Activated T-cell treated with anti-CD3 and anti-CD28 coated beads for 48 hours (primary cell): ENCODE measurements at places on chromosomes 1 and 21.

DNA sequence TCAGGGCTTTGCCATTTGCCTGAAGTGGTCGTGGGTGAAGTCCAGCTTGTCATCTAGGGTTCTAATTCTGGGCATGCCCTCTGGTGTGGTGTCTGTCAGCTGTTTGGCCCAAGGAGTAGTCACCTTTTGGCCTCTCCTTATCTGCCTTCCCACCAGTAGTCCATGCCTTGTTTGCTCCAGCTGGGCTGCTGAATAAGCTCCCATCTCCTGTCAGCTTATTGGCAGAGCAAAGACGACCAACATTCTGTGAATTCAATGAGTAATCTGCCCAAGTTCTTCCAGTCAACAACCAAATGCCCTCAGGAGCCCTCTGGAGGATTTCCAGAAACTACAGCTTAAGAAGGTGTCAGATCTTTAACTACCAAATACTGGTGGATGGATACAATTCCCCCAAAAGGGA lies 7.0 kb downstream of the BCAN start:
- no peak for DNase-seq

DNA sequence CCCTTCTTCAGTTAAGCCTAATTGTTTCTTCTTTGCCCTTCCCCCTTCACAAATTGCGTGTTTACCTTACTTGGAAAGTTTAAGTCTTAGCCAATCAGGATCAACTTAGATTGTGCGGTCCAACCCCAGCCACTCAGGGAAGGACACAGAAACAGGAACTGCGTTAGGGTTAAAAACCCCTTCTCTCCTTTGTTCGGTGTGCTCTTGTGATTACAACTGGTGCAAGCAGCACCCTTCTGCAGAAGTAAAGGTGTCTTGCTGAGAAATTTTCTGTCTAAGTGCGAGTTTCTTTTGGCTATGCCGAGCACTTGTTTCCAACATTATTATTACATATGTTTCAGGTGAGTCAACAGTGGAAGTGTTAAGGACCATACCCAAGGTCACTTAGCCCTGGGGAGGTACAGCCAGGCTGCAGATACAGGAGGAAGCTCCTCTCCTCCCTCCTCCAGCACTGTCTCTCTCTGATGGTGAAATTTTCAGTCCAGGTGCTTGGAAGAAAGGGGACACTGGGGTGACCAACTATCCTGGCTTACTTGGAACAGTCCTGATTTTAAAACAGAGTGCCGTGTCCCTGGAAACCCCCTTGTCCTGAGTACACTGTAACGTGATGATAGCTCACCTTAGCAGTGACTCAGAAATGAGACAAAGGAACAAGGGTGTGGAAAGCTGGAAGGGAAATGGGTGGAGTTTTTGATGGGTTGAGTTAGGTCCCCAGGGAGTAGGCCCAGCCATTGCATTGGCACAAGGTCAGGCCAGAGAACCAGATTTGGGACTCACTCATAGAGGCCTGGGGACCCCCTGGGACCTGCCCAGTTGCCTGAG lies 68.7 kb upstream of the KLHDC7A start:
- DNase-seq, result no peak

DNA sequence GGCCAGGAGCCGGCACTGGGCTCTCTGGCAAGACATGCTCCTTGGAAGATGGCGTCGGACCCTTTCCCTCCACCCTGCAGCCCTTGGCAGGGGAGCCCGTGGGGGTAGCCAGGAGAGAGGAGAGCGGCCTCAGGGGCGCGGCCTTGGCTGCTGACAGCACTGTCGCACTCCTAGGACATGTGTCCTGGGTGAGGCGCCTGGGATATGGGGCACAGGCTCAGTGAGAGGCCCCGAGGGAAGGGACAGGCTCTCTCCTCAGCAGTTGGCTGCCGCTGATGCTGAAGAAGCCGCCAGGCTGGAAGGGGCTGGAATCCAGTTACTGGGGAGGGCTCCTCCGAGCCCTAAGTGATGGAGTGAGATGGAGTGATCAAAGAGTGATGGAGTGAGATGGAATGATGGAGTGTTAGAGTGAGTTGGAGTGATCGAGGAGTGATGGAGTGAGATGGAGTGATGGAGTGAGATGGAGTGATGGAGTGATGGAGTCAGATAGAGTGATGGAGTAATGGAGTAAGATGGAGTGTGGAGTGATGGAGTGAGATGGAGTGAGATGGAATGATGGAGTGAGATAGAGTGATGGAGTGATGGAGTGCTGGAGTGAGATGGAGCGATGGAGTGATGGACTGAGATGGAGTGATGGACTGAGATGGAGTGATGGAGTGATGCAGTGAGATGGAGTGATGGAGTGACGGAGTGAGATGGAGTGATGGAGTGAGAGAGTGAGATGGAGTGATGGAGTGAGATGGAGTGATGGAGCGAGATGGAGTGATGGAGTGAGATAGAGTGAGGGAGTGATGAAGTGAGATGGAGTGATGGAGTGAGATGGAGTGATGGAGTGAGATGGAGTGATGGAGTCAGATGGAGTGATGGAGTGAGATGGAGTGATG lies 27.6 kb upstream of the PKP1 start:
- no peak for DNase-seq

DNA sequence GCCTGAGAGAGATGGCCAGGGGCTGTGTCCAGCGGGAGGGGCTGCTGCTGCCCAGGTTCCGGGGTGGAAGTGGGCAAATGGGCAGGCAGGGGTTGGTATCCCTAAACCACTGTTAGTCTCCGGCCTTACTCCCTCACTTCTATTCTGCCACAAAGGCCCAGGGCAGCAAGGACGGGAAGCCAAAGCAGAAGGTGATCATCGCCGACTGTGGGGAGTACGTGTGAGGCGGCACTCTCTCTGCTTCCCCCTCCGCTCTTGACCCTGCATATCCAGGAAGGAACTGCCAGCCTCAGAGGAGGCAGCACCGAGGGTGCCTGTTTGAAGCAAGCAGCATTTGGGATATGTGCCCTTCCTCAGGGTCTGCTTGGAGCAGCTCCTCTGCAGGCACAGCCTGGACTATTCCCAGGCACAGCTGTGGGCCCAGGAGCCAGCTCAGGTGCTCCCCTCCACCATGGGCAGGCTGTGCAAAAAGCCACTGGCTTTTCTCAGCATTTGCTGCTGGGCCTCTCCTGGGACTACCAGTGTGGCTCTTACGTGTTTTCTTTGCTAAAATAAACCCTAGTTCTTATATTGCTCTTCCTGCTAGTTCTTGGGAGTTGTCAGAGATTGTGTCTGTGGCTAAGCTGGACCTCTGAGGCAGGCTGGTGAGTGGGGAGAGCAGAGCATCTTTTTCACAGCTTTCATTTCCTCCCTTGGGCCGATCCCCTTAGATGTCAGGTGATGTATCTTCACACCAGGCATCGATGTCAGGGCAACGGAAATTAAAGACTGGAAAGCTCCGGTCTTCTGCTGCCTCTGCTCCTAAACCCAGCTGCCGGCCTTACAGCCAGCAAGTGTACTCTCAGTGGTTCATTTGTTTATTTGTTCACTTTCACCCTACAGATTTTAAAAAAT lies 14.7 kb downstream of the PPIE start:
- DNase-seq, result no peak

- DNase-seq, result no peak
Observed at GRCh38 chr21:33664135-33664534, 21.8 kb downstream of the ITSN1 start.

GRCh38 chr1:9486466-9487140 lies 52.7 kb upstream of the SLC25A33 start:
- DNase-seq, result no peak

- no peak for DNase-seq
Observed at GRCh38 chr1:162993846-162994245, 75.3 kb upstream of the RGS4 start.

- no peak for DNase-seq
Observed at GRCh38 chr1:34843392-34844251, 15.9 kb downstream of the SMIM12 start.

DNA sequence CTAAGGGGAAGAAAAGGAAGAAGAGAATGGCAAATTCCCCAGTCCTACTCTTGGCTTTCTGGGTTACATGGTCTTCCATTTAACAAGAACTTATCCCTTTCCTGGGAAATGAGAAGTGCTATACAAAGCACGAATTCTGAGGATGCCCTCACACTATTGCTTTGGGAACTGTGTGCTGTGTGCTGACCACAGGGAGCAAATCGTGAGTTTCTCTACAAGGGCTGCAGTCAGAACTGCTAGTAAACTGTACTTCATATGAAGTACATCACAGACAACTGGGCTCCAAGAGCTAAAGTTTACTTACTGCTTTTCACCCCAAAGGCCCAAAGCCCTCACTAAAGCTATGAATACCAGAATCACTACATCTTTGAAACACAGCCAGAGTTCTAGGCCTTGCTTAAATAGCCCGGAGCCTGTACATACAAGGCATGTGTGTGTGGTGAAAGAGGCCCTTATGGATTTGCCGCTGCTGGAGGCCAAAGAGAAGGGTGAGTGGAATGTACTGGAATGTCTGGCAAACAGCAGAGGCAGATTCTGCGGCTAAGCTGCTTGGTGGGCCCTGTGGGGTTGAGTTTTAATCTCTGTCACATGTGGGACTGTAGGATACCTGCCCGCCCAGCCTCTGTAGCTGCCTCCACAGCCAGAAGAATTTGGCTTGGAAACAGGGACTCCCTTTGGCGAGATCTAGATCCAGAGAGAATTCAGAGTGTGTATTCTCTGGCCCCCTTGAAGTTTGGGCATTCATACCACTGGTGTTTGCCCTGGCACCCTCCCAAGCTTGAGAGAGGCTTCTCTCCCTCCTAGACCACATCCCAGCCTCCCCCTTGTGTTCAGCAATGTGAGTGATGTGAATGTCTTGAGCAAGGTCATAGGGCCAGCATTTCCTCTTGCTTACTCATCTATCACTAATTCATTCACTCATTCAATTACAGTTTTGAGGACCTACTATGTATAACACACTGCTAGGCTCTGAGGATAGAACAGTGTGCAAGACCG lies 21.9 kb upstream of the TRIM67 start:
- no peak for DNase-seq

GRCh38 chr1:2019172-2019543 lies at the start of gene GABRD:
GABRD (plus strand) TSS chr1:2019345; CDS start chr1:2019424, 79 bp downstream.
- DNase-seq, result peak; percentile 12

DNA sequence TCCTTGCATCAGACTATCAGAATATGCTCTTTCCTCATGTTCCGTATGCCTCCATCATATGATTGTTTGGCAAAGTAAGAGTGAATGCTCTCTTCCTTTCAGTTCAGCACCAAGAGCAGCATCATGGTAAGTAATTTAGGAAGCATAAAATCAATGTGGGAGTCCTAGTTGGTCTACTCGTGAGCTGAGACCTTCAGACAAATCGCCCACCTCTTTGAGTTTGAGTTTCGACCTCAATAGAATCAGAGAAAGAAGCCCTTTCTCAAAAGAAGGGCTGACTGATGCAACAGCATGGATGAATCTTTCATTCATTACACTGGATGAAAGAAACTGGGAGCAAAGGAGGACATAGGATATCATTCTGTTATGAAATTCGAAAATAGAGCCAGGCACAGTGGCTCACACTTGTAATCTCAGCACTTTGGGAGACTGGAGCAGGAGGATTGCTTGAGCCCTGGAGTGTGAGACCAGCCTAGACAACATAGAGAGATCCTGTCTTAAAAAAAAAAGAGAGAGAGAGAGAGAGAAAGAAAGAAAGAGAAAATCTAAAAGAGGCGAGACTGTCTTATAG lies 112.5 kb downstream of the ZC3H11B start:
- no peak for DNase-seq

DNA sequence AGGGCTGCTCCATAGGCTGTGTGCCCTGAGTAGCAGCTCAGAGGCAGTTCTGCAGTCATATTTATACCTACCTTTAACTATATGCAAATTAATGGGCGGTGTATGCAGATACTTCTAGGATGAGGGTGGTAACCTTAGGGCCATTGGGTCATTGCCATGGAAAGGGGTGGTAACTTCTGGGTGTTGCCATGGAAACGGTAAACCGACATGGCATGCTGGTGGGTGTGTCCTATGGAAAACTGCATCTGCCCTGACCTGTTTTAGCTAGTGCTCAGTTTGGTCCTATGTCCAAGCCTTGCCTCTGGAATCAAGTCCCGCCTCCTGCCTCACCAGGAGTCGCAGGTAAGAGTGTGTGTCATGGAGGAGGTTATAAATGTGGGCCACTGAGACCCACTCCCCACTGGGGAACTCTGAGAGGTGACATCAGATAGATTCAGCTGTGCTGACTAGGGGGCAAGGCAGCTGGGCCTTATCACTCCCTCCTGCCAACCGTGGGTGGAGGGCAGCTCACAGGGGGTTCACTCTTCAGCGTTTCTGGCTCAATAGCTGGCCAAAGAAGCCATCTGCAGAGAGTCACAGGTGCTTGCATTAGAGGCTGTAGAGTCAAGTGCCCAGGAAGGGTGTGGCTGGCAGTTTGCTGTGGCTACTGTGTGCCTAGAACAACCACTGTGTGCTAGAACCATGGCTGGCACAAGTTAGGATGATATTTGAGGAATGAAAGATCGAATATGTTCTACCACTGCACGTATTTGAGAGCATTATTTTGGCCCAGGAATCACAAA lies 19.0 kb downstream of the BACE2 start:
- no peak for DNase-seq

DNA sequence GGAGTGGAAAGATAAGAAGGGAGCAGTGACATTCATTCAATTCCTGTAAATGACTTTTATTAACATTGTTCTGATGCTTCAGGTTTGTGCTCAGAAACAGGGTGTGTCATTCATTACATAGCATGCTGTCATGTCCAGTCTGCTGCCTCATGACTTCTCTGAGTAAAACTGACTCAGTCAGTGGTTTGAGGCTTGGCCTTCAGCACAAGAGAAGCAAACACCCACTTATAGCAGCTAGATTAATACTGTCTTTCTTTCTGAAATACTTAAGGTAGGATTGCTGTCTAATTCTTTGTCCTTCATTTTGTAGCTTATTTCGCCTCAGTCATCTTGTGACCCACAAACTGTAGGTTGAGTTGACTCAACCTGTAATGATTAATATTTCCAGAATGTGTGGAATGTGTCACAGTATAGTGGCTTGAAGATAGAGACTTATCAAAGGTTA lies 32.9 kb downstream of the RASAL2 start:
- no peak for DNase-seq

GRCh38 chr1:25048728-25049127 lies 118.7 kb upstream of the RUNX3 start:
- no peak for DNase-seq

DNA sequence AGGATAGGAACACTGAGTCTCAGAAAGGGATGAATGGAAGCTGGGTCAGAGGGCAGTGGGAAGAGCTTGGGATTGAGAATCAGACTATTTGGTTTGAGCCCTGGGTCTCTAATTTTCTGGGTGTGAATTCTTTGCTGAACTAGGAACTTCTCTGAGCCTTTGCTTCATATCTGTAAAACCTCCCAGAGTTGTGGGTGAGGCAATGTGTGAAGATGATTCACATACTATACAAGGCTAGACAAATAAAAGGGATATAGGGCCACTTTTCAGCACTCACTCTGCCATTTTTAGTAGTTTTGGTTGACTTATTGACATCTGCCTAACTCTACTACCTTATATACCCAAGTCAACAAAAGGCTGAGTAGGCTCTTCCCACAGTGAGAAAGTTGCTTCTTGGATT lies 77.7 kb upstream of the JUN start:
- no peak for DNase-seq

GRCh38 chr1:43067977-43068751 lies 103.9 kb downstream of the EBNA1BP2 start:
- DNase-seq, result no peak

GRCh38 chr1:77065693-77066342 lies 153.4 kb downstream of the PIGK start:
- DNase-seq, result no peak

- DNase-seq, result no peak
Observed at GRCh38 chr1:9653210-9653490, 1.6 kb downstream of the PIK3CD start.
